ENCODE measurements at places on chromosomes 5 and 9.

GRCh38 chr9:90000925-90001324 lies 396.1 kb downstream of the GADD45G start:
- no peak for DNase-seq

DNA sequence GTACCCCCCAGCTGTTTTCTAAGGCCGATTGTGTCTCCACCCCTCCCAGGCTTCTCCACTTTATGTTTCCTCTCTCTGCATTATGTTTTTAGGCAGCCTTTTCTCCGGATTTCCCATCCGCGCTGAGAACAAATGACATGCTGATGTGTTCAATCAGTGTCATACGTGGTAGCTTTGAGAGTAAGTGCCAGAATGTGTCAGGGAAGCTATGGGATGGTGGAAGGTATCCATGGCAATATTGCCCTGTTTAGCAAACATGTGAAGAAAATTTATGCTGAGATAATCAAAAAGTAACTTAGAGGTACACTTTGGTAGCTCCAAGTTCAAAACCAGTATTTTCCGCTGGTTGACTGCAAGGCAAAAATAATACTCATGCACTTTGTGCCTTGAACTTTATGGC lies 36.6 kb upstream of the LECT2 start:
- DNase-seq = no peak

DNA sequence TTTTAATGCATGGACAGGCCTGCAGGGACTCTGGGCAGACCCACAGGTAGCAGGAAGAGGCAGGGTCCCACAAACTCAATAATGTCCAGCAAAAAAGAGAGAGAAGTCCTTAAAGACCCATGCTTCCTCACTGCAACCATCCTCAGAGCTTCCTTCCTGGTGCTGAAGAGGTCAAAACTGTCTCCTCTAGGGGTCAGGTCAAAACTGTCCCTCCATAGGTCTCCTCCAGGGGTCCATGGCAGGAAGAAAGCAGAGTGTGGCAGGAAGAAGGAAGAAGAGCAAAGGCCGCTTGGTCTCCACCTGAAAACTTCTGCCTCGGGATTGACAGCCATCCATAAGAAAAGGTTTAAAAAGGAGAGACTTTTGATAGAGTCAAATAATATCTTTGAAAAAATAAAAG lies 261.9 kb upstream of the TRIM32 start:
- DNase-seq = no peak

DNA sequence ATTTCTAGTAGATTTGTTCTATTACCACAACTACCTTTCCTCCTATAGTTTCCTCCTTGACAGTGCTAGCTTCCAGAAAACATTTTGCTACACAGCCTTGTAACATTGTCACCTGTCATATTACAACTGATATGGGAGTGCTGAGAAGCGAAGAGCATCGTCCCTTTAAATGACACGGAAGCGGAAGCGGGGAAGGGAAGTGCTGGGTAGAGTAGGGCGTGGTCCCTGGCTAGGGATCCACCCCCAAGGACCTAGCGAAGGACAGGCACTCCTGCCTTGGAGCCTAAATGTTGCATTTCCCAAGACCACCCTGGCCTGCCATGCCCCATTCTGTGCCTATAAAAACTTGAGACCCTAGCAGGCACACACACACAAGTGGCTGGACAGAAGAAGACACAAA lies 57.4 kb upstream of the RANBP6 start:
- DNase-seq = no peak

DNA sequence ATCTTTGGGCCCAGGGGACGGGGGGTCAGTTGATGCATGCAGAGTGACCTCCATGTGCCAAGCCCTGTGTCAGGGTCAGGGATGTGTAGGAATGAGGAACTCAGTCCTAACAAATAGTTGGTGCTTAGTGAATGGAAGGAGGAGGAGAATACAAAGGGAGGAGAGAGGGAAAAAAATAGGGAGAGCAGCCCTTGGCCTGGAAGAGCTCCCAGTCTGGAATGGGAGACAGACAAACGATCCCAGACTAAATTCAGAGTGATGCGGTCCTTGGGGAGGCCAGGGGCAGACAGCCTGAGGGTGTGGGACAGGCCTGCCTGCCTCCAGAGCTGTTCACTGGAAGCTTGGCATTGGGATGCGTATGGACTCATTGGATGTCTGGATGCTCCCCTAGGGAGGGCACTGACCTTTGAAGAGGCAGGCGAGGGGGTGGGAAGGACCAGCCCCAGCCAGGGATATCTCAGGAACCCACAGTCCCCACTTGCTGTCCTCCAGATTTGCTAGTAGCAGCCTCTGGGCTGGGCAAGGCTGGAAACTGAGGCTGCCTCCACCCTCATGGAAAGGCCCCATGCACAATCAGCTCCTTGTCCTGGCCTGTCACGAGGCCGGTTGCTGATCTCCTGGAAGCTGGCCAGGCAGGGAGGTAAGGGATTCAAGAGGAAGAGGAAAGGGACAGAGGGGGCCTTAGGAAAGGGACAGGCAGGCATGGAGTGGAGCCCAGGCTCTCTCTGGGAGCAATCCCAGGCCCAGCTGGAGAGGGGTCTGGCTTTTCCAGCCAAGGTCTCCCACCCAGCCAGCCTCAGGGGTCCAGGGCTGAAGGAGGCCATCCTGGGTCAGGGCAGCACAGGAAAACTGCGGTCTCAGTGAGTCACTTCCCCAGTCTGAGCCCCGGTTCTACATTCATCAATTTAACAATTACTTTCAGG lies 69.0 kb upstream of the GGTA1 start:
- no peak for DNase-seq

DNA sequence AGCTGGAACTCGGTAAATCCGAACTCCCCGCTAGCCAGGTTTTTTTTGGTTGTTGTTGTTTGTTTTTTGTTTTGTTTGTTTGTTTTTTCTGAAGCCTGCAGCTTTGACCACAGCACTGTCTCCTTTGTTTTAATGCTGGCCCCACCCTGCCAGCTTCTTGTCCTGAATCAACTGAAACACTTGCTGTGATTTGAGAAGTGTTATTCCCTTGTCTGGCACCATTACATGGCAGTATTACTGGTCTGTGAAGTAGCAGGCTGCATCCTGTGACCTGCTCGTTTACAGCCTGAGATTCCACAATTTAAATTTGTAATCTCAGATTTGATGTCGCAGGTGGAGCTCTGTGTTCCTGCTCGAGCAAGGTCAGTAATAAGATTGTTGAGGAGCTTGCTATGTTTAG lies 1.4 kb upstream of the SLC36A2 start:
- no peak for DNase-seq

GRCh38 chr9:72333709-72334108 lies 31.3 kb downstream of the ZFAND5 start:
- no peak for DNase-seq

DNA sequence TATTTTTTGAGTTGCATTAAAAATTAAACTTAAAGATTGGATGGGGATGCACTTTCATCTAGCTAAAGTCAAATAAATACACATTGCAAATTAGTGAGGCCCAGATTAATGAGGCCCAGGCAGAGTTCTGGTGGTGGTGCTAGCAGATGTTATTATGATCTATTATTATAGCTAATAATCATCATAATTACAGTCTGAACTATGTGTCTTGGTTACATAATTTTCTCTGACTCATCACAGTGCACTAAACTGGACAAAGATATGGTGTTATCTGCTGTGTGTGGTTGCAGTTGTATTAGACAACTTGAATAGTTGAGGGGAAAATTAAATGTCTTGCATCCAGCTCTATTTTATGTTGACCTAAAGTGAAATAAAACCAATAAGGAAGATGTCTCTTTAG lies 568.8 kb downstream of the TLR4 start:
- no peak for DNase-seq

DNA sequence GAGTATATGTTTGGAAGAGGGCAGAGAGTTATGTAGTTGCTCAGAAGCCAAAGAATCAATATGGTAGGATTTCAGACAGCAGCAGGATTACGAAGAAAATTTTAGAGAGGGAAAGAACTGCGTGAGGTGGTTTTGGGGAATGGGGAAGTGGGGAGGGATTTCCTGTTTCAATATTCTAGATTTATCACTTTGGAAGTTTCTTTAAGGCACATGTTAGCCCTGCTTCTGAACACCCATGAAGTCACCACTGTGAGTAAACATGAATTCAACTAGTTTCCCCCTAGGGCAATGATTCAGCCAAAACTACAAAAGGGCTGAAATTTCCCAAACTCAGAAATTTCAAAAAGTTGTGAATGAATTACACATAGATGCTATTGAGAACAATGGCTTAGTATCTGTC lies 132.2 kb downstream of the EBF1 start:
- no peak for DNase-seq

- DNase-seq = no peak
Measured at GRCh38 chr9:85215961-85216360, 525.8 kb downstream of the AGTPBP1 start.

GRCh38 chr5:107487056-107487542 lies 183.6 kb downstream of the EFNA5 start:
- DNase-seq = no peak

- no peak for DNase-seq
Measured at GRCh38 chr5:31329715-31330114, 136.2 kb downstream of the CDH6 start.

- no peak for DNase-seq
Measured at GRCh38 chr5:107867266-107867665, 196.5 kb upstream of the EFNA5 start.

DNA sequence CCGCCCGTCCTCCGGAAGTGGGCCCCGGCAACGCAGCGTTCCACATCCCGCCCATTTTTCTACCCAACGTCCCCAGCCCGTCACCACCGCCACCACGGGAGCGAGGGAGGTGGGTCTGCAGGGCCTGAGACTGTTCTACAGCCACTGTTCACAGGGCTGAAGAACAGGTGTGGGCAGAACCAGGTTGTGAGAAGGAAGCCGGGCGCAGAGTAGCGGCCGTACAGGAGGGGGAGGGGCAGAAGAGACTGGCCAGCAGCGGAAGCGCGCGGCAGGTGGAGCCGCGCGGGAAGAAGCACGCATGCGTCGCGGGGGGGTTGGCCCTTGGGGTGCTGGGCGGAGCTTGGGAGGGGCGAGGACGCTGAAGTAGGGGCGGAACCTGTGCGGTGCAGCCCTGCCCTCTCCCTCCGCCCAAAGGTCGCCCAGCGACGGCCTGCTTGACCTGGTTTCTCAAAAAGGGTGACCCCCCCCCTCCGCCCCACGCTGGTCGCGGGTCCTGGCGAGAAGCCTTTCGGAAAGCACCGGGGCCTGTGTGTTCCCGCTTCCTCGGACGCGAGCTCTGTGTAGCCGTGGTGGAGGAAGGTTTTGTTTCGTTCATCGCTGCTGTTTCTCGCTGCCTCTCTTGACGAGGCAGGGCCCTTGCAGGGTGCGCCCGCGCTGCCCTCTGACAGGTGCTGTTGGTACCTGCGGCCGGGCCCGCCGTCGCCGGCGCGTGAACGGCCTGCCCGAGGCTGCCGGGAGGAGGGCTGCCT lies 7.8 kb upstream of the MGAT1 start:
- DNase-seq = peak; percentile 94

DNA sequence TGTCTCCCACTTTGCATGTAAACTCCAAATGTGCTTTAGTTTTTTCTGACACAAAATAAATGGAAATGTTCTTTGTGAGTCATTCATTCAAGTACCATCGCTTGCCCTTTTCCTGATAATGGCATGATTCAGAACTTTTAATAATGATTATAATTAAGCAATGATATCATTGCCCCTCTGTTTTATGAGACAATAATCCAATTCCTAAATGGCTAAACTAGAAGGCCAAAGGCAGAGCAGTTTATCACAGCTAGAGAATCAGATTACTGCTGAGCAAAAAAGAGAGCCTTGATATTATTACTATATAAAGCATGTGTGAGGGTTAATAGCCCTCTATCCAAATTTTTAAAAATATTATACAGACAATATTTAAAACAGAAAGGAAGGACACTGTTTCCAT lies 484.2 kb upstream of the PTPRD start:
- DNase-seq = no peak

- no peak for DNase-seq
Measured at GRCh38 chr9:123225995-123226394, 42.4 kb downstream of the STRBP start.

DNA sequence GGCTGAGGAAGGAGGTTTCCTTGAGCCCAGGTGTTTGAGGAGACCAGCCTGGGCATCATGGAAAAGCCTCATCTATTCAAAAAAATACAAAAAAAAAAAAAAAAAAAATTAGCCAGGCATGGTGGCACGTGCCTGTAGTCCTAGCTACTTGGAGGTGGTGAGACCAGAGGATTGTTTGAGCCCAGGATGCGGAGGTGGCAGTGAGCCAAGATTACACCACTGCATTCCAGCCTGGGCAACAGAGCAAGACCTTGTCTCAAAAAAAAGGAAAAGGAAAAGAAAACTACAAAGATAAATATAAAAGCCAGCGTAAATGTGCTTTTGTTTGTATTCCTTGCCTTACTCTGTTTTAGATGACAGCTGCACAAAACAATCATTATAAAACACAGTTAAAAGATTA lies 2249.2 kb upstream of the C9orf72 start:
- DNase-seq = no peak

DNA sequence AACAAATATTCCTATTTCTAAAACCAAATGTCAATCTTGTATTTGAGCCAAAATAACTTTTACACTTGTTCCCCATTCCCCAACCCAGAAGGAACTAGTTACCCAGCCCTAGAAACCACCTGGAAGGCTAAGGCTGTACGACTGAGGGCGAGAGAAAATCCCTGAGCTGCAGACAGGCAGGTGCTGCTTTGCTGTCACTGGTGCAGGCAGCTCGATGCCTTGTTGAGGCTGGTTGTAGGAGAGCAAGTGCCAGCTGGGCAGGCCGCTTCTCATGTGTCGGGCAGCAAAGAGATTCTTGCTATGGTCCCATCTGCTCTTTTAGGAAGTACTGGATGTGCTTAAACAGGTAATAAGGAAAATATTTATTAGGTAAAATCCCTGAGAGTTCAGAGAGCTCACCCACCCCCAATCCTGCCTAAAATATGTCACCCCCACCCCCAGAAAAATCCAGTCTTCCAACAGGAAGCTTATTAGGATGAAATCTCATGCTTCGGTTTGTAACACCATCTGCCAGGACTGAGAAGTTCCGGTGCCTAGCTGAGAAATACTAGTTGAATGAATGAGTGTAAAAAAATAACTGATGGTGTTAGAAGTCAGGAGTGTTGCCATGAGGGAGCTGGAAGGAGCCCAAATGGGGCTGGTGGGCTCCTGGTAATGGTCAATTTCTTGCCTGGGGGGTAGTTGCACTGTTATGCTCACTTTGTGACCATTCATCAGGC lies 91.1 kb upstream of the DMRT1 start:
- DNase-seq = no peak

GRCh38 chr5:115644046-115644445 lies 18.2 kb upstream of the TMED7 start:
- DNase-seq = no peak

GRCh38 chr9:89418474-89418845 lies 79.5 kb downstream of the SEMA4D start:
- DNase-seq = no peak

All from activated CD4-positive, alpha-beta T cell treated with anti-CD3 and anti-CD28 coated beads, Interleukin-2, amount 10 ng/mL, durations not matched to agents 7 days and 5 days (primary cell).